Suprapubic skin (tissue), 4 donors: ENCODE measurements at places on chromosomes 4 and X.

DNA sequence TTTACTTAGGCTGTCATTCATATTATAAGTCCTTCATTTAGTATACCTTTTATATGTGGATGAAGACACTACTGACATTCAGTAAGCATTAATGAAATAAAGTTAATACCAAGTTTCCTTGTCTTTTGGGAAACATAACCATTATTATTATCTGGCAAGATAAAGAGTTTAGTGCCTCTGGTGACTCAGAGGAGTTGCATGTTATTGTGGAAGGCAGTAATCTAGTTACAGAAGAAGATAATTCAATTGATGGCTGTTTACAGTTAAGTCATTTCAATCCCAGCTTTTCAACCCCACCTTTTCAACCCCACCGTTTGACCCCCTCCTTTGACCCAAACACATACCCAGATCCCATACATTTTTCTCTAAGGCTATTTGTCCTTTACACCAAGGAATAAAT is 143.8 kb downstream of the FANCB start:
- DNase-seq = no peak

DNA sequence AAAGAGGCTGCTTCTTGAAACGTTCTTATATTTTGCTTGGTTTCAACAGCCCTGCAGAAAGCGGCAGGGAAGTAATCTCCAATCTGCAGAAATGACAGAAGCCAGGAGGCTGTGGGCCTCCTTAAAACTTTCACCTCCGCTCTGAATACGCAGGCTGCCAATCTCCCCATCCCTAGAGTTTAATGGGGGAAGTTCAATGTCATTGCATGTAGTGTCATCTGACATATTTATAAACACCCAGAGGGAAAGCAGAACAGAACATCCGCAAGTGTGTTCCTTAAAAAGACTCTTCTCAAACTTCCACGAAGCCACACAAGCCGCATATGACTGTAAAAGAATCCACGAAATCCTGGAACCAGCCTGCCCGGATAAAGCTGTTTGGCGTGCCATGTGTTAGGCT is 148.8 kb upstream of the TBL1X start:
- no peak for DNase-seq

- no peak for DNase-seq
Measured at GRCh38 chr4:80264825-80265224, 1.6 kb upstream of the FGF5 start.

DNA sequence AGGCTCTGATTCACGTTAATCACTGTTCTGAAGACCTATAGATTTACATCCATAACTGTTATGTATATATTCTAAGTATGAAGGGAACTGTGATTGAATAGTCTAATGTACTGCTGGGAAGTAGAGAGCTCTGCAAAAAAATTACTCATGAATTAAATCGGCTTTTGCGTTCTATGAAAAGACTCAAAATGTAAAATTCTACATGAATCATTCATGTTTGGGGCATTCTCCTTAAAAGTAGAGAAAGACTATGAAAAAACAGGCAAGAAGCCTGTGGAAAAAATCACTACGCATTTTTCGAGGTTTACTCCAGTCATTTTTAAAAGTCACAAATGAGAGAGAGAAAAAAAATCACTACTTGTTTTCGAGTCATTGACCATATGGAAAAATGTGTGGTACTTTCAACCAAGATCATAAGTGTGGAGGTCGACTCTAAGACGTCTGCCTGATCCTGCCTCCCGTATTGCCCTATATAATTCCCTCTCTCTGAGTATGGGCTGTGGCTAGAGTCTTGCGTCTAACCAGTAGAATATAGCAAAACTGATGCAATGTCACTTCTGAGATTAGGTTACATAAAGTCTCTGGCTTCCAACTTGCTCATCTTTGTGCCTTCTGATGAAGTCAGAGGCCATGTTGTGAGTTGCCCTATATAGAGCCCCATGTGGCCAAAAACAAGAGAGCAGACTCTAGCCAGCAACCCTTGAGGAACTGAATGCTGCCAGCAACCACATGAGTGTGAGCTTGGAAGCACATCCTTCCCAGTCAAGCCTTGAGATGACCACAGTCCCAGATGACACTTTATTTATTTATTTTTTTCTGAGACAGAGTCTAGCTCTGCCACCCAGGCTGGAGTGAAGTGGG is 32.1 kb upstream of the VEGFD start:
- no peak for DNase-seq

DNA sequence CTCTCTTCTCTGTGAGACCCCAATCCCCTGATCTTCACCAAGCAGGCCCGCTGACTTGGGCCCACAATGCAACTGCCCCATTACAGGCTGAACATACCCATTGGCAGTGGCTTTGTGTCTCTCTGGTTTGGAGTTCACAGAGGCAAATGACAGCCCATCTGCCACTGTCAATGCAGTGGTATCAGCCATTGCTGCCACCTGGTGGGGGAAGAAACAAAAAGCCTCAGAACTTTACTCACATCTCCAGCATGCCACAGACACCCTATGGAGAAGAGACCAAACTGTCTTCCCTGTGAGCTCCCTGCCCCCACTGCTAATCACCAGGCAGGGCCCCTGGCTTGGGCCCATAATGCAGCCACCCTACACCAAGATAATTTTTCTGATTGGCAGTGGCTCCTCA is 729.3 kb upstream of the ACTRT1 start:
- DNase-seq = no peak

DNA sequence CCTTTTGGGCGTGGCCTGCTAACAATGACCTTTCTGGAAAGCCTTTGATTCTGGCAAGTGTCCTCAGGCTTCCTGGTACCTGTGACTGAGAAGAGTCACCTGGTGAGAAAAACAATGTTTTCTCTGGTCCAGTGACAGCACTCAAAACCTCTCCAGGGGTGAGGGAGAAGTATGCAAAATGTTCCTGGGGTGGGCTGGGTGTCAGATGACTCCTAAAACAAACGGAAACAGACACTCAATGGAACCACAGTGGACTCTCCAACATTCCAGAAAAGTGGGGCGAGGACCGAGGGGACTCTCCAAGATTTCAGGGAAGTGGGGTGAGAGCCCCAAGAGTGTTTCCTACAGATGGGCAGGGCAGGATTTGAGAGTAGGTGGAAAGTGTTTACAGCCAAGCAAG is 69.5 kb downstream of the ANAPC4 start:
- no peak for DNase-seq

DNA sequence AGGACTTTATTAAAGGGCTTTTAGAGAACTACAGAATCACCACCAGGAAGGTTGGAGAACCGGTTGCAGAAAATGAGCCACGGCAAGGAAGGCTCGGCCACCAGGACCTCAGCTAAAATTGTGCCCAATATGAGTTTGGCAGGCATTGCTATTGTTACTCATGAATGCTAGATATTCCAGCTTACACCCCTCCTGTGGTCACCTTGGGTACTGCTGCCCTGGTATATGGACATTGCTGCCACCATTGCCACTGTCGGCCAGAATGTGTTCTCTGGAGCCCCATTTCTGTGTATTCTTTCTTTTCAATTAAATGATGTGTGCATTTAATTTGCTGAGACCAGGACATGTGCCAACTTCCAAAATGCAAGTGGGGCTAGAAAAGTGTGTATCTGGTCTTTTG is 626.7 kb upstream of the BOD1L1 start:
- no peak for DNase-seq
